Mucosa of descending colon (tissue), 3 donors: ENCODE measurements at places on chromosomes 7 and 10. TPM values are rescaled to one million over a fixed set of nuclear protein-coding genes. Genes with fewer than 3 reads are reported as not detected.

- no peak for DNase-seq
Observed at GRCh38 chr10:110103921-110104461, 96.2 kb downstream of the ADD3 start.

Gene PRKG1
- total RNA-seq = 55.6 TPM

DNA sequence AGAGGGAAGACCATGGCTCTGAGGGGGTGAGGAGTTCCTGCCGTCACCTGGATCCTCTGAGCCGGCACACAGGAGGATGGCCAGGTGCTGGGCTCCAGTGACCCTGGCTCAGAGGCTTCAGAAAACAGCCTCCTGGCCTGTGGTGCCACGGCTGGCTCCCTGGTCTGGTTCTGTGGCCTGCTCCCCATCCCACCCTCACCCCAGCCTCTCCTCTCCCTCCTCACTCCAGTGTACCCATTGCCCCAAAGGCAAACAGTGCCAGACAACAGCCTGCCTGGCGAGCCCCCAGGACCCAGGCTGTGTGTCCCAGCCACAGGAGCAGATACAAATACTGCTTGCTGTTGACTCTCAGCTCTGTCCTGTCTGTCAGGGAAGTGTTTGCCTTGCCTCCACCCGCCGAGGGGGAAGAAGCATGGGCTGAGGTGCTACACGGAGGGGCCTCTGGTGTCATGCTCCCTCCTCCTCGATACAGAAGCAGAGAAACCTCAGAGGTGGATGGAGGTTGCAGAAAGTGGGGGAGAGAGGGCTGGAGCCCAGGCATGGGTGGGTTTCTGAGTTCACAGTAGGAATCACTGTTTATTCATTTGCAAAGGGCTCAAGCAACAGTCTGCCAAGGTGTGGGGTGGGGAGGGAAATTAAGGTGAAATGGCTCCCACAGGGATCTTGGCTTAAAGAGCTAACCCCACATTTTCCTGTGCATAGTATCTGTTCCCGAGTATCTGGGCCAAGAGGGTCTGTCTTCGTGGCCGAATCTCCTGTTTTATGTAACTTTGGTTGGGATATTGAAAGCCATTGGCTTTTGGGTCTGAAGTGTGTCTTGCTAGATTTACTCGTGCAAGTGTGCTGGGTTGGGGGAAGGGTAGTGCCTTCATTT, 5.5 kb downstream of the ADRA2A start:
- DNase-seq = no peak

GRCh38 chr10:100653957-100654781, 91.2 kb upstream of the PAX2 start:
- no peak for DNase-seq

Gene PNLIPRP3
- not detected for total RNA-seq

DNA sequence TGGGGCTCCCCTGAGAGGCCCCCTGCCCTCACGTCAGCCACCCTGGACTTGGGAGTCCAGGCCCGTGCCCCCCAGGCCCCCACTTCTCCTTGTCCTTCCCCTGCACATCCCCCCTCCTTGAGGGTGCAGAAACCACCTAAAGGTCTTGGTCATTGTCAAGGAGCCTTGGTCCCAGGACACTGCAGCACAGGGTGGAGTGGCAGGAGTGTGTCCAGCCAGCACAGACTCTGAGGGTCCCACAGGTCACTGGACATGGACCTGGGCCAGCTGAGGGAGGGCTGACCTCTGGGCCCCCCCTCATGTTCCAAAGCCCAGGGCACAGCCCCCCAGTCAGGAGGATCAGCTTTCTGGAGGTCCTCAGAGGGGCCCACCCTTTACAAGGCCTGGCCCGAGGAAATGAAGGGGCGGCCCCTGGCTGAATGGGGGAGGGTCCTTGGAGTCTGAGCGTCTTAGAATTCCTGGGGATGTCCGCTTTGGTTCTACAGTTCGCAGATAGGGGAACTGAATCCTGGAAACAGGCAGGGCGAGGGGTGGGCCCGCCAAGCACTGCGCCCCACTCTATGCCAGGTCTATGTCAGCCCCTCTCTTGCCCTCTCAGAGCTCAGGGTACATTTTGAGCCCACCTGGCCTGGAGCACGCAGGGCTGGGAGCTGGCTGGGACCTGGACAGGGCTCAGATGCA, 54.0 kb downstream of the PWWP2B start:
- DNase-seq = no peak

DNA sequence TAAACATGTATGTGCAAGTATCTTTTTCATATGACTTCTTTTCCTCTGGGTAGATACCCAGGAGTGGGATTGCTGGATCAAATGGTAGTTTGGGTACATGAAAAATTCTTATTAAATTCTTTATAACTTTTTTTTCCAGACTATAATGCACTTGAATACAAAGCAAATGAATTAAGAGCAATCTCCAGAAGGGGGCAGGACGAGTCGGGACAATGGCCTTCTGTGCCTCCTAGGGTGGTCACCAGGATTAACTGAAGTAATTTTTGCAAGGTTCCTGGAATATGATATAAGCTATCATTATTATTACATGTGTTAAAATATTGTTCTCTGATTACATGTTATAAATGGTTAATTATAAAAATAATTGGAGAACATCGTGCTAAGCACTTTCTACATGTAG, 127.2 kb downstream of the PPP1R17 start:
- no peak for DNase-seq

GRCh38 chr10:52679117-52679516, 93.5 kb downstream of the MBL2 start:
- DNase-seq = no peak

- no peak for DNase-seq
Observed at GRCh38 chr10:61142987-61143386, 199.0 kb upstream of the RHOBTB1 start.

- peak; percentile 17 for DNase-seq
Observed at GRCh38 chr7:137081321-137082093, 213.1 kb downstream of the CHRM2 start.

- DNase-seq = no peak
Observed at GRCh38 chr10:29199339-29199738, 89.5 kb upstream of the LYZL1 start.

DNA sequence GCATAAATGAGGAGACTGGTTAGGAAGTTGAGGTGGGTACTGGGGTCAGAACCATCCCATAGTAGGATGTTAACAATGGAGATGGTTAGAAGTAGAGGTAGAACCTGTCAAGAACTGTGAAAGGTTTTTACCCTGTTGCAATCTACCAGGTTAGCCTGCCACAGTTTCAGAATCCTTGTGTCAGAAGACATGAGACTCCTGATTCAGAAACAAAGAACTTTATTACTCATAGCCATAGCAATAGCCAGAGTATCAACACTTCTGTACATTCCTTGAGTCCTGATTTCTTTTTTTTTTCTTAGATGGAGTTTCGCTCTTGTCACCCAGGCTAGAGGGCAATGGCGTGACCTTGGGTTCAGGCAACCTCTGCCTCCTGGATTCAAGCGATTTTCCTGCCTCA, 200.9 kb downstream of the GRM3 start:
- no peak for DNase-seq

Gene FFAR4
- 17.4 TPM for total RNA-seq

DNA sequence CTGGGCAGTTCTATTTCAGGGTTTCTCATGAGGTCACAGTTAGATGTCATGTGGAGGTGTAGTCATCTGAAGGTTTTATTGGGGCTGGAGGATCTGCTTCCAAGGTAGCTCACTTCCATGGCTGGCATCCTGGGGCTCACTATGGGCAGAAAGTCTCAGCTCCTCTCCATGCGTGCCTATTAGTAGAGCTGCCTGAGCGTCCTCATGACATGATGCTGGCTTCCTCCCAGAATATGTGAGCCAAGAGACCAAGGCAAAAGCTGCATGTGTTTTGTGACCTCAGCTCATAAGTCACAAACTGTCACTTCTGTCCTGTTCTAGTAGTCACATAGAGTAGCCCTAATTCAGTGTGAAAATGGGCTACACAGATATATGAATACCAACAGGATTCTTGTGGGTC, 524.4 kb downstream of the SUGCT start:
- no peak for DNase-seq

Gene VSTM4
- 2.2 TPM for total RNA-seq

Gene SVOPL
- 1.8 TPM for total RNA-seq

GRCh38 chr7:29325476-29325875, 130.9 kb downstream of the CHN2 start:
- no peak for DNase-seq

DNA sequence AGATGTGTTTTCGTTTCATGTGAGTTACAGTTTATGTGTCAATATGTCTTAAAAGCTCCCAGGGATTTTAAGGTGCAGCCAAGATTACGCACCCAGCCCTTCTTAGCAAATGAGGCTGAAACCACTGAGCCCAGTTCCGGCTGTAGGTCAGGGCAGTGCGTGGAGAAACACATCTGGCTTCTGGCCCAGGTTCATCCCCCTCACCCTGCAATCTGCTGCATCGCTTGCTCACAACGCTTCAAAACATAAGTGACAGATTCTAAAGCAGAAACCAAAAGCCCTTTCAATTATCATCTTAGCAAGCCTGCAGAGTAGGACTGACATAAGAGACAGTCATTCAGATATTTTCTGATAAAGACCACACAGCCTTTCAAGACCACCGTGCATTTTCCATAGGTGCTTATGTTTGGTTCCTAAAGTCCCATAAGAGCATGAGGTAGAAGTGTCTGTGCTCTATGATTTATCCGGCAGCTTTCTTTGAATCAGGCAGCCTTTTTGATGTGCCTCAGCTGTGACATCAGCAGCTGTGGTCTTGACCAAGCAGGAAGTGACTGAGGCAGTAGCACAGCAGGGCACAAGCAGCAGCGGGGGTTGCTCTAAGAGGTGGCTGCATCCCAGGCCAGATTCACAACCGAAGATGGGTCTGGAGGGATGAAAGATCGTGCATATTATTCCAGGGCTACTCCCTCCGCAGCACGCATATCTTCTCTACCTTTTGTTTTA, 72.1 kb upstream of the LYZL2 start:
- DNase-seq = peak; percentile 56

DNA sequence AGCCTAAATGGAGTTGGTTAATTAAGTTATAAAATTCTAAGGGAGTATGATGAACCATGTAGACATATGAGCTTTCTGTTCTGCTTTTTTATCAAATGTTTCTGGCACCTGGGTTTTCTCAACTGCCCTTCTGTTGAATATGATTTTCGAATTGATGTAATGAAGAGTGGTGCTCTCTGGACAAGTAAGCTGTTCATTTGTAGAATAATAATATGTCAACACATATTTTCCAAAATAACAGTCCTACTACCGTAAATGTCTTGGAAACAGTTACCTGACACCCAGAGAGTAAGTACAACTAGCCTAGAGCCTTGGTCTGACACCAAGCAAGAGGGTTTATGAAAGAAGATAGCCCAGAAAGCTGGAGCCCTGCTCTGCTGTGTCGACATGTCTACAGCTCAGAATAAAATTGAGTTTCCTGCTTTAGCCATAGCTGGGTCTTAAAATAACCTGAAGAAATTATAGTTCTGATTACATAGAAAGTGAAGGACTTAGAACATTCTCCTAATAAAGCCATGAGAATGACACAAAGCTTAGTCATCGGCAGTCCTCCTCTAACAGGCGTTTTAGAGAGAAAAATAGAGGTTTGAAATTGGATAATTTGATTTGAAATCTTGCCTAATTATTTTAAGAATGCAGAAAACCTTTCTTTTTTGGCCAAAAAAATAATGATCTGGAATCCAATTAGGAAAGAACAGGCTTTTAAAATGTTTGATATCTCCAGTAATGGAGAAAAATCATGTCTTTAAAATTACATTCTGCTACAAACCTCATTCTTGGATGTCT, 25.1 kb downstream of the HDAC9 start:
- DNase-seq = no peak

Gene CRHR2
- not detected for total RNA-seq

GRCh38 chr7:113292105-113292504, 173.8 kb upstream of the SMIM30 start:
- DNase-seq = no peak

Gene RBM17
- 90.8 TPM for total RNA-seq

GRCh38 chr7:36440880-36441279, 51.2 kb downstream of the ANLN start:
- no peak for DNase-seq
